Stimulated activated CD4-positive, alpha-beta T cell treated with anti-CD3 and anti-CD28 coated beads, Interleukin-4, amount 100 ng/mL, for 1 hour (primary cell): ENCODE measurements at places on chromosomes 3 and 15.

- no peak for DNase-seq
These were observed 50.7 kb upstream of the TPRG1 start for GRCh38 chr3:189121092-189121491.

- DNase-seq: no peak
These were observed 695.5 kb downstream of the EPHA3 start for GRCh38 chr3:89802881-89803280.

GRCh38 chr3:156963096-156963495 is 136.9 kb downstream of the LEKR1 start:
- no peak for DNase-seq

GRCh38 chr3:18898911-18899310 is 249.4 kb upstream of the KCNH8 start:
- no peak for DNase-seq

DNA sequence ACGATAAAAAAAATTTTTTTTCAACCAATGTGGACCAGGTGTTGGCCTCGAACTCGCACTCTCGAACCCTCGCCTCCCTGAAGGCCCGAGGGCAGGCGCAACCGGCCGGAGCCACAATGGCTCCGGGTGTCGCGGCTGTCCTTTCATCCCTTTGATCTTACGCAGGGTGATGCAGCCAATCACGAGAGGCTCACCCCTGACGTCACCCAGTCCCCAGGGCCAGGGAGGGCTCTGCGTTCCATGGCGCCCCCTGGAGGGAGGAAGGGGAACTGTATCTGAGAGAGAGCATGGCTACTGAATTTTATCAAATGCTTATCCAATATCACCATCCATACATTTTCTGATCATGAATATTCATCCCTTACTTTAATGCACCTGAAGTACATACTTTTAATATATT is 15.4 kb upstream of the GMNC start:
- peak; percentile 4 for DNase-seq

DNA sequence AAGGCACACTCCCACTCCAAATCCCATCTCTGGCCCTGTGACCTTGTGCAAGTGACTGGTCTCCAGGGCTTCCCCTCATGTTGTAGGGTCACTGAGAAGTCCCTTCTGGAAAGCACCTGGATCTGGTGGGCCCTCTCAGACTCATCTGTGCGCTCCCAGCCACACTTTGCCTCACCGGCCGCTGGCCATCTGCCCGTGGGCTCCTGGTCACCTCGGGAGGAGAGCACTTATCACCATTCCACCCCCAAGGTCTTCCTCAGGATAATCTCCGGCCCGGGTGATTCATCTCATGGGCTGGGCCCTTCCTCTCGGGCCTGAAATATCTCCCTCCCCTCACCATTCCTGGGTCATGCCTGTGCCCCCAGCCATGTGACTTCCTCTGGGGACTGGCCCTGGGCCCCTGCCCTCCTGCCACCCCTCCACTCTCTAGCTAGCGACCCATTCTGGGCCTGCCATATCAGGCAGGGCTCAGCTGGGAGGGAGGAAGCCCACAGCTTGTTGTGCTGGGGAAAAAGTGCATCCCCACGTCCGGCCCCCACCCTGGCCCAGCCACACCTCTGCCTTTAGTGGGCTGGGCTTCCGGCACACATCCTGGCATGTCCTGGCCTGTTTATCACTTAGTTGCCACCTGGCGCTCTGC is 10.6 kb upstream of the WNT7A start:
- no peak for DNase-seq

- DNase-seq: no peak
These were observed 56.0 kb downstream of the KAT2B start for GRCh38 chr3:20096135-20096685.

GRCh38 chr3:30293621-30294240 is 312.7 kb upstream of the TGFBR2 start:
- DNase-seq: no peak

- no peak for DNase-seq
These were observed 384 bp downstream of the KNL1 start for GRCh38 chr15:40594429-40594836.

DNA sequence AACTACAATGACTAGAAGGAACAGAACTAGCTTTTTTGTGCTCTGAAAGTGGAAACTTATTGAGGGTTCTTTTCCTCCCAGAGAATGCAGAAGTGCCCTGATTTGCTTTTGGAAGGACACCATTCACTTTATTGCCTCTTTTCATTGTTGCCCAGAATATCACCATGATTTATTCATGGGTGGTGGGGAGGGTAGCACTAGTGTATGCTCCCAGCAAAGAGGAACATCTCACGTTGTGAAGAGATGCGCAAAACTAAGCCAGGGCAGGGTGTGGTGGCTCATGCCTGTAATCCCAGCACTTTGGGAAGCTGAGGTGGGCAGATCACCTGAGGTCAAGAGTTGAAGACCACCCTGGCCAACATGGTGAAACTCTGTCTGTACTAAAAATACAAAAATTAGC is 31.4 kb downstream of the FLNB start:
- no peak for DNase-seq

DNA sequence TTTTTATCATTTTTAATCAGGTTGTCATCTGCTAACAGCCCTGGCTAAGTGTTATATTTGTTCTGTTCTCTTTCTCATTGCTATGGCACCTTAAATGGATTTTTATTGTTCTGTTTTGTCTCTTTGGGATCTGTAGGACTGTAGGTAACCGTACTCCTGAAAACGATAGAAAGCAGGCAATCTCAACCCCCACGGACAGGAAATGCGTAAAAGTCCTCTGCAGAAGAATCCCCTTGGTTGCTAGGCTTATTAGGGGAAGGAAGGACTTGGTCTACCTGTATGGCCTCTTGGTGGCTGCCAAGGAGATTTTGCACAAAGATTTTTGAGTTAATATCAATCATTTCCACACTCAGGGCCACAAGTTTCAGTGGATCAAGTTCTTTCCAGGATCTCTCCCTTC is 571.9 kb upstream of the ZNF385D start:
- no peak for DNase-seq

- no peak for DNase-seq
These were observed 46.3 kb upstream of the C2CD4B start for GRCh38 chr15:62211348-62211747.

DNA sequence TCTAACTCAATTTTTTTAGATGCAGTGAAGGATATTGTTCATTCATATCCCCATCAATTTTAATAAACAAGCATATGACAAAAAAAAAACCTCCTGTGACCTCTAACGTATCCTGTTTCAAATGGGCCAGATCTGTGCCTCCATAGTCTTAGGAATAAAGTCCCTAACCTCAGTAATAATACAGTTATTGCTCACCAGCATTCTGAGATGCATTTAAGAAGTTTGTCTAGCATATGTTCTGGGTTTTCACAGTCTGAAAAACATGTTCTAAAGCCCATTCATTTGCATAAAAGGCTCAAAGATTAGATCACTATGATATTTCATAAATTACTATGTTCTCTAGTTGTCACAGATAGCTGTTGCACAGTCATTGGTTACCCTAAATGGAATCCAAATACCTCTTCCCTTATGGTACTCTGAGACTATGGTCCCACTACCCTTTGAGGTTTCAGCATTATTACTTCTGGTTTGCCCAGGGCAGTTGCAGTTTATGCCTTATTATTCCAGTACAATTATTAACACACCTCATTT is 190.1 kb downstream of the ZIC4 start:
- no peak for DNase-seq

- no peak for DNase-seq
These were observed 109.9 kb upstream of the NANOGP8 start for GRCh38 chr15:35195031-35195430.

- DNase-seq: no peak
These were observed 34.9 kb upstream of the GPR160 start for GRCh38 chr3:170002879-170003278.

DNA sequence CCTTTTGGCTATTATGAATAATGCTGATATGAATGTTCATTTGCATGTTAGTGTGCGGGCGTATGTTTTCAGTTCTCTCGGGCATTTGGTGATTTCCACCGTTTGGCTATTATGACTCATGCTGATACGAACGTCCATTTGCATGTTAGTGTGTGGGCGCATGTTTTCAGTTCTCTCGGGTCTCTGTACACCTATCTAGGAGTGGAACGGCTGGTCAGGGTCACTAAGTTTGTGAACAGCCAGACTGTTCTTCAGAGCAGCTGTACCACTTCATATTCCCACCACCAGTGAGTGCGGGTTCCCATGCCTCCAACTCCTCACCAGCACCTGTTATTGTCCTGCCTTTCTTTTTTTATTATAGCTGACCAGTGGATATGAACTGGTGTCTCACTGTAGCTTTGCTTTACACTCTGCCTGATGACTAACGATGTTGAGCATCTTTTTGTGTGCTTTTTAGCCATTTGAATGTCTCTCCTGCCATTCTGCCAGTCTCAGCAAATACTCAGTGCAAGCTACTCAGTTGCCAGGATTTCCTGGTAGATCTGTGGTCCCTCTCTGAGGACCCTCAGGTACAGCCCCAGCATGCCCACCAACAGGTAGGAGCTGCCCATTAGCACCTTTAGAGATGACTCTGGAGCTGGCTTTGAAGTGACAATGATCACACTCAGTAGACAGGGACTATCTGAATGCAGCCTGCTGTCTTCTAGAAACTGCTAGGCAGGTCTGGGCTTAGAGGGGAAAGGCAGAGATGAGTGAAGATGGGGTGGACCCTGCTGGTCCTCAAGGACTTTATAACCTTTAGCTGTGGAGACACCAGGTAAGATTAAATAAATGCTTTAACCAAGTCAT is 141.1 kb downstream of the XXYLT1 start:
- DNase-seq: peak; percentile 15

- DNase-seq: peak; percentile 9
These were observed 66.8 kb downstream of the FLNB start for GRCh38 chr3:58074997-58075396.

GRCh38 chr3:171055336-171056178 is 29.0 kb upstream of the SLC2A2 start:
- DNase-seq: no peak

- no peak for DNase-seq
These were observed 28.9 kb downstream of the IDH3A start for GRCh38 chr15:78178064-78178463.

DNA sequence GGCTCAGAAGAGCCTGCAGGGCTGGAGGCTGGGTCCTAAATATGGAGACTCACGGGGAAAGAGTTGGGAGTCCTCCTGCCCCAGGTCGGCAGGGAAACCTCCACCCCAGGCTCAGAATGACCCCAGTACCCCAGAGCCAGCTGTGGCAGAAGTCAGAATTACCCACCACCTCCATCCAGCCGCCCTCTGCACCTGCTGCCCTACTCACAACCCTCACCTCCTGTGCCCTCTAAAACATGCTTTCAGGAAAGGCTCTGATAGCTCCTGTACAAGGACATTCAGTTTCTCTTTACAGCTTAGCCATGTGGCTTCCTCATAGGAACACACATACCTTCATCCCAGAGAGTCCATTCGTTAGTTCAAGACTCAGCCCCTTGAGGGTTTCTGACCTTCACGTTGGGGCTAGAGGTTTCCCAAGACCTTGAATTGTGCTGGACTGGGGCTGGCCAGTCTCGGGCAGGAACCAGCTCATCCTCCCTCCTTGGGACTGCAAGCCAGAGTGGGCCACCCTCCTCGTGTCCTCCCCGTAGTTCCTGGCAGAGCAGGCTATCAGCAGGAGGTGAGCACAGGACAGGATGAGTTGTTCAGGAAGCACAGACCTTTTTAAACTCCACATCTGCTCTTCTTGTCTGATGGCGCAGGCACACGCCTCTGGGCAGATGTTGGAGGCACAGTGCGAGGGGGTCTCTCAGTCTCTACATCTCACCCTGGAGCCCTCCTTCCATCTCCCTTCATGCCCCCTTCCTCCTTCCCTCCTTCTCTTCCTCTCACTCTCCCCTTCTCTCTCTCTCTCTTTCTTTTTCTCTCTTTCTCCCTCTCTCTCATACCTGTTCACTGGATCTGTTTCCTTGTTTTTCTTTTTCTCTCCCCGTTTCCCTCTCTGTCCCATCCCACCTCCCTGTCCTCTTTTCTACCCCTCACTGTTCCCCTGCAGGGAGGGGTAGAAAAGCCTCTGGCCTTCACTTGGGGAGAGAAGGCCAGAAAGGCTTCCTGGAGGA is 55.9 kb upstream of the NR2C2 start:
- DNase-seq: no peak

DNA sequence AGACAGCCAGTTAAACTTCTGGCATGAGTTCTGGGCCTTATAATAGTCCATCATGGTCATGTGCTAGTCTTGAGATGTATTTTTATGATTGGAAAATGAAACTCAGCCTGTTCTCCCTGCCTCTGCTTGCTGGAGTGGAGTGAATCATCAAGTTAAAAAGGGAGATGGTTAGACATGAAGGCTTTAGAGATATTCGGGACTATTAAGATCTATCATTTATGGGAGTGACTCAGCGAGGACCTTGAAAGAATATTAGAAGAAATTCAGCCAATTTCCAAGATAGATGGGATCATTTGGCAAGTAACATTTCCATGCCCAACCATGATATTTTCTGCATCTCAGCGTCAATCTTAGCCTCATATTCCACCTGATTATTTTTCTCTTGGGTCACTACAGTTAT is 79.8 kb downstream of the AGBL1 start:
- no peak for DNase-seq

DNA sequence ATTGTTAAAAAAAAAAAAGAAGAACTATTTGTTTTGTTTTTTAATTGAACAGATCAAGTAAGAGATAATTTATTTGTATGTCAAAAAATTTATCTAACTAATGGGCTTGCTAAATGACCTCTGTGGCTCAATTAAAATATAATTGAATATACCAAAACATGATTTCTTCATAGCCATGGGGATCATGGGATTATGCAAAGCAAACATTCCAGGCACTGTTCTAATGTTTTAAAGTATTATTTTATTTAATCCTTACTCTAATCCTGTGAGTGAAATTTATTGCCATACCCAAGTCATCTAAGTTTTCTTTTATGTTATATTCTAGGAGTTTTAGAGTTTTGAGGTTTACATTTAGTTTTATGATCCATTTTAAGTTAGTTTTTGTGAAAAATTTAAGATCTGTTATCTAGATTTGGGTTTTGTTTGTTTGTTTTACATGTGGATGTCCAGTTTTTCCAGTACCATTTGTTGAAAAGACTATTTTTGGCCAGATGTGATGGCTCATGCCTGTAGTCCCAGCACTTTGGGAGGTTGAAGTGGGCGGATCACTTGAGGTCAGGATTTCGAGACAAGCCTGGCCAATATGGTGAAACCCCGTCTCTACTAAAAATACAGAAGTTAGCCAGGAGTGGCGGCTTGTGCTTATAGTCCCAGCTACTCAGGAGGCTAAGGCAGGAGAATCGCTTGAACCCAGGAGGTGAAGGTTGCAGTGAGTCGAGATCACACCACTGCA is 52.3 kb upstream of the CNOT10 start:
- DNase-seq: no peak

GRCh38 chr3:10417847-10418246 is 87.5 kb downstream of the ATP2B2 start:
- DNase-seq: no peak

GRCh38 chr15:67185621-67186225 is 68.7 kb downstream of the AAGAB start:
- DNase-seq: no peak

DNA sequence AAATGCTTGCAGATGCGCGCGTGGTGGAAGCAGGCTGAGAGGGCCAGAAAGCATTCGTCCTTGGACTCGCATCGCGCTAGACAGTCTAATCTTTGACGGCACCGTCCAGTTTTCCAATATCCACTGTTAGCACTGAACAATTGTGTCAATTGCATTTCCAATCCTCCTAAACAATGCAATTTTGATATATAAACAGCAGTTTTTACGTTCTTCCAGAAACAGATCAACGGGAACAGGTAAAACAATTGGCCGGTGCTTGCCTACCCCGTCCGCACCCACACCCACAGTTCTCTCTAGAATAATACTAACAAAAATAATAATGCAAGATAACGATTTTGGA is 17.2 kb downstream of the CPN2 start:
- no peak for DNase-seq
